NCI-H1436 treated with DMSO at 0.1 percent for 48 hours (cell line): ENCODE measurements at places on chromosomes 12 and 14.

GRCh38 chr12:104055686-104056388 lies 5.8 kb upstream of the GLT8D2 start:
- no peak for DNase-seq

- no peak for DNase-seq
These were observed 760.3 kb downstream of the NOVA1 start for GRCh38 chr14:25837551-25837965.

DNA sequence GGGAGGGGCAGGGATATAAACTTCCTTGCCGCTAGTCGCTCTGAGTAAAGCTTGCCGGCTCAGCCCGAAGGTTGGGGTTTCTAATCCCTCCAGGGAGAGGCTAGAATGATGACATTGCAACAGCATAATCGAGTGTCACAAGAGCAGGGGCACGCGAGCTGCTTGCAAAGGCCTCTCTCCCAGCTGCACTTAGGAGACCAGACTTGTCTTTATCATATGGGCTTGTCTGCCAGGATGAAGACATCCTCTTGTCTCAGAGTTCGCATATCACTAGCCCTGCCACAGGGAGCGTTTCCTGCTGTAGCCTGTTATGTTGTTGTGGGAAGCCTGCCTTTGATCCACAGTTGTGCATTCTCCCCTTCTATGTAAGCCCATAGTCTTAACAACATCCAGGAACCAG lies 180.0 kb downstream of the ESR2 start:
- DNase-seq: no peak

GRCh38 chr12:38713294-38713693 lies 192.1 kb downstream of the CPNE8 start:
- no peak for DNase-seq

DNA sequence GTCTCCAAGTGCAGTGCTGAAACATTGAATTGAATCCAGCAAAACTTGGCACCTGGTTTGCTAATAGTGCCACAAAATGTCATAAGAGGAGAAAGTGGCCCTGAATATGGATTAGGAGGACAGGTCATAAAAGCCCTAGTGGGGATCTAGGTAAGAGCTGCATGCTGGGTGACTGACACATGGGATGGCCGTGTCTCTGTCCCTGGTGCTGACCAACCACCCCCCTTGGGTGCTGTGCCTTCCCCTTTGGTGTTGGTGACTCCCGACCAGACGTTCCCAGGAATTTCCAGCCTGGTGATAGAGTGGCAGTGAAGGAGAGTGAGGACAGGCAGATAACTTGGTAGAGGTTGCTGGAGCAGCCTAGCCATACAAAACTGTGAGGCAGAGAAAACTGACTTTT lies 142.8 kb downstream of the VRK1 start:
- no peak for DNase-seq

GRCh38 chr14:49999146-49999761 lies 106.4 kb downstream of the ARF6 start:
- no peak for DNase-seq

GRCh38 chr14:36935976-36936678 lies 236.3 kb downstream of the SLC25A21 start:
- DNase-seq: no peak
